ENCODE measurements at places on chromosomes 13 and 19.

DNA sequence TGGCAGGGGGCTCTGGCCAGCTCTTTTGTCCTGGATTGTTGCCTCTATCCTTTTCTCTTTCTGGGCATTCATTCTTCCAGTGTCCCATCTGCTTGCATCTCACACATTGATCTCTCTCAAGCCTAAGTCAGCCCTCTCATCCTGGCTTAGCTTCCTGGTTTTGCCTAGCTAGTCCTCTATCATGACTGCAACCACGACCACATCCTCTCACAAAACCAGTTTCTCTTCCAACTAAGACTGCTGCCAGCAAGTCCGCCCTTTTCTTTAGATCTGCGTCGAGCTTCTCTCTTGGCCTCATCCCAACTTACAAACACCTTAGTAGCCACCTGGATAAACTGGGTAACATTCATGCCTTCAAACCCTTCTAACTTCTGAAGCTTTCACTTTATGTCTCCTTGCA, 212.2 kb upstream of the HTR2A start:
- DNase-seq, result no peak

GRCh38 chr19:23971598-23971997, 56.9 kb downstream of the ZNF726 start:
- no peak for DNase-seq

GRCh38 chr13:41315443-41316047, 4.5 kb downstream of the NAA16 start:
- DNase-seq, result no peak

DNA sequence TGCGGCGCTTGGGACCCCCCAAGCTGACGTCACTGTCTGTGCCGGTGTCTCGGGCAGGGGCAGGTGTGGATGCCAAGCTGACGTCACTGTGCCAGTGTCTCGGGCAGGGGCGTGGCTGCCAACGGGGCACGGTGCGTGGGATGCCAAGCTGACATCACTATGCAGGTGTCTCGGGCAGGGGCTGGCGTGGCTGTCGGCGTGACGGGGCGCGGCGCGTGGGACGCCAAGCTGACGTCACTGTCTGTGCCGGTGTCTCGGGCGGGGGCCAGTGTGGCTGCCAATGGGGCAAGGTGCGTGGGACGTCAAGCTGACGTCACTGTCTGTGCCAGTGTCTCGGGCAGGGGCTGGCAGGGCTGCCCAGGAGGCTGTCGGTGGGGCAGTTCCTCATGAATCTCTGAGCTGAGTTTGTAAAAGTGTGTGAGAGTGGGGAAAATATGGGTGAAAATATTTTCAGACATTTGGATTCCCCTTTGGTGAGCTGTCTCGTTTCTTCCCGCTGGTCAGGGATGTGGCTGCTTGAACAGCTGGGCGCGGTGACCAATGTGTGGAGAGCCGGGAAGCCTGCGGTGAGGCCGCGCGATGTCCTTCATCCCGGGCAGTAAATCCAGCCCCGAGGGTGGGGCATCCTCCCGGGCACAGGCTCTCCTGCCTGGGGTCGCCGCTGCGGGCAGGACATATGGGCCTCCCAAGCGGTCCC, 25.2 kb downstream of the MCF2L start:
- DNase-seq, result no peak

DNA sequence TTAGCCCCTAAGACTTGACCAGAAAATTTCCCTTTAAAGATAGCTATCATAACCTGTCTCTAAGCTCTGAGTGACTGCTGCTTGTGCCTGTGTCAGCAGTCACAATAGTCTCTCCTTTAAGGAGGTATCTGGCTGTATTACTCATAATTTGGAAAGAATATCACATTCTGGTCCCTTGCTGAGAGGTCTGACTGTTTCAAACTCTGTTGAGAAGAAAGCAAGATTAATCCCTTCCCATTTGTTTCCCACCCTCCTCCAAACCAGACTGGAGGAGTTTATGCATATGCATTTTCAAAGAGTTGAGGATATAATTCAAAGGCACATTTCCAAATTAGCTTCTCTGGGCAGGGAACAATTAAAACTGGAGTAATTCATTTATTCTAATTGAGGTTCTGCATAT, 2.3 kb downstream of the HTR2A start:
- no peak for DNase-seq

DNA sequence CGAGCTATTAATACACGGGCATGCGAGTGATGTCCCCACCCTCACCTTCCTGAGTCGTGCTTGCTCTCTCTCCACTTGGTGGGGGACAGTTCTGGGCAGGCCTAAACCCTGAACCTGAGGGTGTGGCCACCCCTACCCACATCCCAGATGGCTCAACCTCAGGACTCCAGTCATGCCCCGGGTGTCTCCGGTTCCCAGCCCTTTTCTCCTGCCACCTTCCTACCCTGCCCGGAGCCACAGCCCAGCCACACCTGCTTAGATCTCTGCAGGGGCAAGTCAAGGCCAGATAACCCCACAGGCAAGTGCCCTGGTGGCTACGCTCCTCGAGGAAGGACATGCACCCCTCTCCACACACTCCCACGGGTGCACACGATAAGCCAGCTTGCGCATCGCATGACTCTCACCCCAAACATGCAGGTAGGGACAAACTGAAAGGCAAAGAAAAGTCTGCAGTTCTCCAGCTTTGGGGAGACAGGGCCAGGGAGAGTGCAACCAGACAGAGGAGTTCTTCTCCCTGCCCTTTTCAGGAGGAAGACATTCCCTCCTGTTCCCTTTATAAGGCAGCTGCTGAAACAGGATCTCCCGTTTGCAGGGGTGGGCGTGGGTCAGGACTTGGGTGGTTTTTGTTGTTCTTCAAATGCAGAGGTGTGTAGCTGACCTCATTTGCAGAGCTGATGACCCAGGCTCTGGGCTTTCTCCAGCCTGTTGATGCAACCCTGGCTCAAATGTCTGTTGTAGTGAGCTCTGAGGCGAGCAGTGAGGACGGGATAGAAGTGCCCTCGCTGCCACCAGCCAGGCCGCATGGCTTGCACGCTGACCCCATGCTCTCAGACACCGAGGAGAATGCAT, 88.6 kb downstream of the DPF1 start:
- no peak for DNase-seq

GRCh38 chr13:42574435-42575311, 721 bp downstream of the TNFSF11 start:
- peak; percentile 20 for DNase-seq

GRCh38 chr13:100976993-100977392, 302.4 kb upstream of the TMTC4 start:
- DNase-seq, result no peak

DNA sequence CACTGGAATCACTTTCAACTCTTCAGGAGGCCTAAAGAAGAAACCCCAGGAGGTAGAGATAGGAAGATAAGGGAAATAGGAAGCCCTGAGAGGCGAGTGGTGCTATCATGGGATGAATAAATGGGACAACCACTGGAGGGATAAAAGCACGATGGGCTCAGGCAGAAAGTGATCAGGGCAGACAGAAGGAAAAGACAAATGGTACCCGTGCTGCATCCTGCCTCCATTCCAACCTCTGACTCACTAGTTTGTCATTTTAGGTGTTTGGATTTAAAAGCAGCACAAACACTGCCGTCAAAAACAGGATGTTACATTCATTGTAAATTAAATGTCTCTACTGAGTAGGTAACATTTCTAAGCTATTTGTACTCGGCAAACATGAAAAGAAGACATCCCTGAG, 314.3 kb upstream of the HTR2A start:
- DNase-seq, result no peak

GRCh38 chr13:86684402-86684801, 885.2 kb upstream of the SLITRK6 start:
- no peak for DNase-seq

GRCh38 chr19:16026756-16027155, 49.5 kb upstream of the TPM4 start:
- DNase-seq, result no peak

GRCh38 chr13:26716984-26717383, 43.6 kb downstream of the GPR12 start:
- no peak for DNase-seq

- DNase-seq, result no peak
These were observed 7.9 kb upstream of the F10 start for GRCh38 chr13:113114511-113115362.

DNA sequence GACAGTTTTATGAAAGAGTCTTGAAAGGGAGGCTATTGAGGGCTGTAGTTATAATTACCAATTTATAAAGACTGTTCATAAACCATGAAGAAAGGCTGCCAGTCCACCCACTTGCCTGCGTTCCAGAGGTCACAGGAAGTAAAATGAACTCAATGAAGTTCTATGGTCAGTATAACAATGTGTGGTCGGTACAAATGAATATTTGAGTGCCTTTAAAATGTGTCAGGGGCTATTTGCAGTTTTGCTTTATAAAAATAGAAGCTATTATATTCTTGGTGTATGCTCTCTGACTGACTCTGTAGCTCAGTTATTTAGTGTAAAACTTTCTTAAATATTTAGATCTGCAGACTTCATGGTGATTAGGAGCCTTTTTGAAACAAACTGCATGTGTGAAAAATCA, 47.0 kb downstream of the ESD start:
- DNase-seq, result no peak

DNA sequence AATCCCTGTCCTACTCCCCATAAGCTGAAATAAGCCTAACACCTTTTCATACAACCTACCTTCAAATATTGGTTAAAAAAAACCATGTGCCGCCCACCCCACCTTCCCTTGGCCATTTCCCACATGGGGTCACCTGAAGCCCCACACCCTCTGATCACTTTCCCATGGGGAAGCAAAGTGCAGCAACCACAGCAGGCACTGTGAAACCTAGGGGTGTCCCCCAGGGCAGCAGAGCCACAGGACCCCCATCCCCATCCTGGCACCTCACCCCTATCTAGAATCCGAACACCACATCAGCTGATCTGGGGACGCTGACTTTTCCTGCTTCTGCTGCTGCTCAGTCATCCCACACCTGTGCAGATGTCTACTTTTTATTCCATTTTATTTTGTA, 19.9 kb downstream of the CEACAM21 start:
- no peak for DNase-seq

DNA sequence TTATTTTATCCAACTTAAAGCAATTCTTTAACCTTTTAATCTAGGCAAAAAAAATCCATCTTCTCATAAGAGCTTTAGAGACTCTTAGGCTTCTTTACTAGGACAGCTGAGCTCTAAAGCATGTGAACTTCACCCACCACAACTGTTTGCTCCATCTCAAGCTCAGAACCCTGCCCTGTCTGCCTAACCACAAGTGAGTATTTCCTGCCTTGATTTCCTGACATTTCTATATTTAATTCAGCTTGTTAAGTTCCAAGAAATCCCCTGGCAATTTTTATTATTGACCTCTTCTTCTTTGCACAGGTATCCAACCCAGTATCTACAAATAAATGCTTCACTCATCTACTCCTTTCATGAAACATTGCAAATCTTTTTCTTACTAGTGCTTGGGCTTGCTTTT, 21.1 kb upstream of the CEACAM21 start:
- peak; percentile 68 for DNase-seq

GRCh38 chr19:49400029-49400428, 12.0 kb downstream of the KASH5 start:
- no peak for DNase-seq

DNA sequence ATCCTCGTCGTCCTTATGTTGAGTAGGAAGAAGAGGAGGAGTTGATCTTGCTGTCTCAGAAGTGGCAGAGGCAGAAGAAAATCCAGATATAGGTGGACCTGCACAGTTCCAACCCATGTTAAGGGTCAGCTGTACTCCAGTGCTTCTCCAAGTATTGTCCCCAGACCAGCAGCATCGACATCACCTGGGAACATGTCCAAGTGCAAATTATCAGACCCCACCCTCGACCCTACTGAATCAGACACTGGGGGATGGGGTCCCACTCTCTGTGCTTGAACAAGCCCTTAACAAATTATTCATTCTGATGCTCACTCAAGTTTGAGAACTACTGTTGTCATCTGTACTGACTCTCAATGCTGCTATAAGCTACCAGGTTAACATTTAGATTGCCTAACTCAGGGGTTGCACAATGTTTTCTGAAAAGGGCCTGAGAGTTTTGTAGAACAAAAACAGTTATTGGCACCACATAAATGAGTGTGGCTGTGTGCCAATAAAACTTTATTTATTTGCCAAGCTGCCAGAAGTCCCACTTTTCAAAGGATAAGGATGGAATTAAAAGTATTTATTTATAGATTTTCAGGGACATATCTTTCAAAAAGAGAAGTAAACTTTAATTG, 226.7 kb upstream of the IPO5 start:
- no peak for DNase-seq

GRCh38 chr13:48626726-48627451, 26.8 kb upstream of the CYSLTR2 start:
- DNase-seq, result no peak

- no peak for DNase-seq
These were observed 528.3 kb upstream of the ATXN8OS start for GRCh38 chr13:69579351-69579750.

DNA sequence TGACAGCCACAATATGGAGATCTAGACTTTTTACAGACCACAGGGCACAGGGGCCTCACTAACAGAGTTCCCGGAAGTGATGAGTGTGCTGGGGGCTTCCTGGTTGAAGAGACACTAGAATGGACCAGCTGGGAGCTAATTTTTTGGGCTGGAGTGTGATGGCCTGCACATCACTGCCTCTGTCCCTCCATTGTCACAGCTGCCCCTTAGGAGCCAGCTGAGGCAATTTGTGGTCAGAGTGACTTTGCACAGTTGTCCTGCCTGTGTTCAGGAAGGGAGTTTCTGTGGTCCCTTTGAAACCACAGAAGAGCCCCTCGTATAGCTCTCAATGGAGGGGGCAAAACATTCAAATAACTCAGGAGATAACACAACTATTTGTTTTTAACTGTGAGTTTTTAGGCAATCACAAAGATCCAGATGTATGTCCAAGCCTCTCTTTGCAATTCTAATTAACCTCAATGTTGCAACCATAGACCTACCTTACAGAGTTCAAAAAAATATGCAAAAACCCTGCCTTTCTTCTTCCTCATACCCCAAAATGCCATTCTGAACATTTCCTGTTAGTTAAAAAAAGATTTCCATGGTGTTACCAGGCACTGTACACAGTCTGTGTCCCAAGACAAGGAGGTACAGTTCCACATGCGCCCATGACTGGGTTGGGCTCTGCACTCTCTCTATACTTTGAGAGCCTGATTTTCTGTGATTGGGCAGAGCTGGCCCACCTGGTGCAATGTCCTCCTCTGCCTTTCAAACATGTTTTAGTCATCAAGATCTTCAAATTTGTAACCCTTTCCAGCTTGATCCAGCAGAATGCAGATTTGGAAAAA, 2.4 kb downstream of the ALOX5AP start:
- peak; percentile 50 for DNase-seq

DNA sequence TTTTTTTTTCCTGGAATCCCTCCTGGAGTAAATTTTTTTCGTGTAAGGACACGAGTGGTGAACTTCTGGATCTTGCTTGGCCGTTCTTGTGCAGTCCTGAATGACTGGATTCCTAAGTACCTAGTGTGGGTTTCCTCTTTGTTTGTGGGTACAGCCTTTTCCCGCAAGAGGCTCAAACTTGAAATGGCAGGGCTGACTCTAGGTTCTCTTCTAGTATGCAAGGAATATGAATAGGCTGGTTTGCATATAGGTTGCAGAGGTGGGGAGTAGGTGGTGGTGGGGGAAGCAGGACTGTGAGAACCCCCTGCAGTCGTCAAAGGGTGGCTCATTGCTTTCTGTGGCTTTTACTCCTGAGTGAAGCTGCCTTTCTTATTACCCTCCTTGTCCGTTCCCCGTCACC, 13.6 kb downstream of the UBAC2 start:
- DNase-seq, result no peak
